Smooth muscle cell of trachea (primary cell): ENCODE measurements at places on chromosomes 6 and 20. TPM values are rescaled to one million over a fixed set of nuclear protein-coding genes. Genes with fewer than 3 reads are reported as not detected.

The PACSIN1 gene
- 0.15 TPM in 1 of 2 replicates, not detected in the other for total RNA-seq

The ENPP1 gene
- 18.0 and 42.0 TPM in 2 replicates for total RNA-seq

The TOMM6 gene
- 51.8 and 89.4 TPM in 2 replicates for total RNA-seq

The SLC13A3 gene
- 2.9 and 6.0 TPM in 2 replicates for total RNA-seq

The KHDRBS2 gene
- not detected in 2 replicates for total RNA-seq

The RAB5IF gene
- 69.1 and 71.6 TPM in 2 replicates for total RNA-seq

The TMEM244 gene
- total RNA-seq, result not detected in 2 replicates

The PPP1R14C gene
- total RNA-seq, result 0.29 and 0.33 TPM in 2 replicates
